Astrocyte (in vitro differentiated cells and primary cell): ENCODE measurements at places on chromosomes 12 and 14.
A peak's percentile ranks its signal among the peaks of the same experiment; 100 is the strongest.

GRCh38 chr12:56518570-56518969 lies 3.0 kb upstream of the RBMS2 start:
- no peak overlapping the region for H3K4me3 ChIP-seq
- no peaks in the 10 kb centered on the region for H3K36me3 ChIP-seq
- H3K27me3 ChIP-seq: no peaks in the 10 kb centered on the region
- H3K4me1 ChIP-seq: peaks cover 6% of the 10 kb centered on the region

- H3K27ac ChIP-seq: no peak overlapping the region
- H3K4me3 ChIP-seq: no peak overlapping the region
- no peaks in the 10 kb centered on the region for H3K27me3 ChIP-seq
- peaks cover 5% of the 10 kb centered on the region for H3K4me1 ChIP-seq
- no peaks in the 10 kb centered on the region for H3K36me3 ChIP-seq
- peak; percentile 40 for DNase-seq
These were observed 9.1 kb downstream of the HEATR5A start for GRCh38 chr14:31411218-31411727.

- no peak overlapping the region for H3K4me3 ChIP-seq
- no peaks in the 10 kb centered on the region for H3K4me1 ChIP-seq
- H3K27ac ChIP-seq: no peak overlapping the region
- H3K36me3 ChIP-seq: no peaks in the 10 kb centered on the region
- DNase-seq: no peak
These were observed 31.1 kb downstream of the PLEKHH1 start for GRCh38 chr14:67564236-67564635.

- no peak overlapping the region for H3K27ac ChIP-seq
- DNase-seq: no peak
- H3K4me1 ChIP-seq: no peaks in the 10 kb centered on the region
- H3K27me3 ChIP-seq: no peaks in the 10 kb centered on the region
- H3K4me3 ChIP-seq: no peak overlapping the region
These were observed 118.6 kb downstream of the APAF1 start for GRCh38 chr12:98763656-98764055.
